ENCODE measurements at places on chromosomes 3 and 15.

- no peak for DNase-seq
These were observed 8.7 kb upstream of the VIPR1 start for GRCh38 chr3:42493798-42494151.

GRCh38 chr3:106814231-106814630 is 563.0 kb upstream of the CCDC54 start:
- no peak for DNase-seq

- DNase-seq: no peak
These were observed 61.6 kb downstream of the GJD2 start for GRCh38 chr15:34693053-34693744.

- DNase-seq: no peak
These were observed 220.2 kb downstream of the NTRK3 start for GRCh38 chr15:88036154-88036839.

DNA sequence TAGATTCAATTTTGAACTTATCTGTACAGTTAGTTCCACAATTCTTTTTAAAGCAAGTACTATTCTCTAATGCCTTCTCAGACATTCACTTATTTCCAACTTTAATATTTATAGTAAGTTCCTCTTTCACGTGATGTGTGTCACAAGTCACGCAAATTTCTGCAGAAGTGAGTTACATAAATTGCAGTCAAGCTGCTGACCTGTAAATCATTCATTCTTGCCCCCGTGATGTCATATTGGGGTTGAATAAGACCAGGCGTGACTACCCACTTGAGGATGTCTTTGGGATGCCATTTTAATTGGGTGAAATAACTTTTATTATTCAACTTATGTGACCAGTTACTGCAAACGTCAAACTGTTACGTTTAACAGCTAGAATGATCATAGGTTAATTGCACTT is 15.1 kb downstream of the PPARG start:
- DNase-seq: no peak

DNA sequence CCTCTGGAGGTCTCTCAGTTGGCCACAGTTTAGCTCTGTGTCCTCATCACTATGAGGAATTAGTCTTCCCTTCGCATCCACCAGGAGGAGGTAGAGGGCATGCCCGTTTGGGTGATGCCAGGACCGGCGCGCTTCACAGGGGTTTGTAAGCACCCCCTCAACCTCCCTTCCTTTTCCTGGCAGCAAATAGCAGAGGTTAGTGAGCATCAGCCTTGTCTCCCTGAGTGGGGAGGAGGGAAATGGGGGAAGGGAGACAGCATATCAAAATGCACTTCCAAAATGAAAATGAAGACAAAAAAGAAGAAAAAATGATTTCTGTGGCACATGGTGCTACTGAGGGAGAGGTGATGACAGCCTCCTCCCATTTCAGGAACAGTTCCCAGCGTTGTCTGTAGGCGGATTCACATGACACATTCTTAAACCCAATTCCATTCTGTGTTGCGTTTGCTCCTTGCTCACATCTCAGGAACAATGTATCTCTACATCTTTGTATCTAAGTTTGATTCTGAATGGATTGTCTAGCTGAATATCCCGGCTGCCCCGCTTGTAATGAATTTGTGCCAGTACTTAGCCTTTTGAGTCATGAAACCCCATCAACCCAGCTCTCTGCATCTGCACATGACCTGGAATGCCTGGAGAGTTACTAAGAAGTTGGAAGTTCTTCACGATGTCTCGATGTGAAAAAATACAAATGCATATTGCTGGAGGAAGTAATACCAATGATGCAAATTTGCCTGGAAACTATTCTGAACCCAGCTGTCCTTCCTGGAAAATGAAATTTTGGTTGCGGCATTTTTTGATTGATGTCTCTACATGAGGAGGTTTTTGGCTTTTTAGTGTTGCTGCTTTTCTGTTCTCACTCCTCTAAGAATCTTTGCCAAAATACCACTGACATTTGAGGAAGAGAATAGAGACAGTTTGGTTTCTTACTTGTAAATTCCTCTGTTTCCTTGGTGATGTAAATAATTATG is 45.2 kb downstream of the TYRO3 start:
- DNase-seq: no peak

DNA sequence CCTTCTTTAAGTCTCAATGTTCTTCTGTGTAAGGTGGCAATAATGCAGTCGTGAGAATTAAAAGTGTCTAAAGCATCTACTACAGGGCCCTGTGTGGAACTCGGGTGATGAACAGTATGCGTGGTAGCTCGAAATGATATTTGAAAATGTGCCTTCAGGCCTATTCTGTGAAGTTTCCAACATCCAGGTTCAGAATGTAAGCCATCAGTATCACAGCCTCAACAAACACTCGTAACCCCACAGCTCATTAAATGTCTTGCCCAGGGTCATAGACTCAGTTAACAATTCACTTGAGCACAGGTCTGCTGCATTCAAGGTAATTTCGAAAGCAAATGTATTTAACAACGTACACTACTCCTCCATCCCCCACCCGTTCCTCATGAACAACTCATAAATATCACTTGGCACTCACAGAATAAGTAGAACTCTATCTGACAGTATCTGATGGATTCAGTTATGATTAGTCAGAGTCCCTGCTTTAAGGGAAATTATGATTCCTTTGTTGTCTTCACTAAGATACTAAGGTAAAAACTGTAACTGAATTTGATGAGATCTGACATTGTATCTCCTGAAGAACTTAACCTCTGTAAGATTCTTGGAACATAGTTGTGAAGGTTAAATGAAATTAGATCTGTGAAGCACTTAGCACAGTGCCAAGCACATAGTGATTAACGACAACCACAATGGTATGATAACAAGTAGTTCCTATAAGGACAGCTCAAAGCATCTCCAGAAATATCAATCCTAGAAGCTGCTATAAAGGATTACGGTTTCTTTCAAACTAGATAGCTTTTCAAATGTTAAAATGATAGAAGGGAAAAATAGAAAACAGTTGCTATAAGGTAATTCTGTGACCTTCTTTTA is 642.3 kb downstream of the TBL1XR1 start:
- no peak for DNase-seq

- no peak for DNase-seq
These were observed 26.6 kb downstream of the SHOX2 start for GRCh38 chr3:158079599-158079998.

GRCh38 chr3:114377426-114377825 is 83.6 kb downstream of the TIGIT start:
- DNase-seq: no peak

DNA sequence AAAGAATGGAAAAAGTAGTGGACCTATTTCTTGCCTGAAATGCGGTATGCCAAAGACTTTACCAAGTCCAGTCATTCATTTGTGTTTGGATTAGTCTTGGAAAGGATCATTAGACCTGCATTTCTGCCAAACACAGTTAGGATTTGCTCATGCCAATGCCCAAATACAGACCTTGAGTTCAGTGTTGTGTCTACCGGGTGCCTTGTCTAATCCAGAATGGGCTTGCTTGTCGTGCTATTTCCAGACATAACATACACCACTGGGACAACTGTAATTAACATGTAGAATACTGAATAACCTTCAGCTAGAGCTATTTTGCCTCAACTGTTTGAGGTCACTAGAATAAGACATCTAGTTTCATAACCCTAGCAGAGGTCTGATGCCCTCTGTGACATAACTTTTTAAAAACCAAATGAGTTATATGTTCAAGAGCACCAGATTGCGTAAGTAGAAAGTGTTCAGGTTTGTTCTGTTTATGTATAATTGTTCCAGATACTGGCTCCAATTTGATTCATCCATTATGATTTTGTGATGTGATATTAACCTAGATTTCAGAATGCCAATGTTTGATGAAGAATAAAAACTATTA is 145.3 kb upstream of the DPH6 start:
- no peak for DNase-seq

DNA sequence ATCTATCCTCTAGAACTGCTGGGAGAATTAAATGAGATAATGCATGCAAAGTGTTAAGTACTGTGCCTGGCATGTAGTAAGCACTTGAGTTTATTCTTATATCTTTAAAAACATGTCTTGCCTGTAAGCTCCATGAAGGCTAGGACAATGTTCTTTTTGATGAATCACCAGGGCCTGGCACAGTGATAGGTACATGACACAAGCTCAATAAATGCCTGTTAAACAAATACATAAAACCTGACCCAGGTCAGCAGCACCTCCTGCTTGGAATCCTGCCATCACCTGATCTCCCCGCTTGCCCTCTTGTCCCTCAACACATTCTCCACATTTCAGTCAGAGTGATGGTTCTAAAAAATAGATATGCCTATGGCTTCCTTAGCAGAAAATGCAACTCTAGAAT is 186.8 kb downstream of the CHST2 start:
- DNase-seq: no peak

GRCh38 chr15:64282701-64283100 is 73.3 kb downstream of the CSNK1G1 start:
- no peak for DNase-seq

- DNase-seq: no peak
These were observed 55.8 kb downstream of the TRPC1 start for GRCh38 chr3:142779591-142779990.

DNA sequence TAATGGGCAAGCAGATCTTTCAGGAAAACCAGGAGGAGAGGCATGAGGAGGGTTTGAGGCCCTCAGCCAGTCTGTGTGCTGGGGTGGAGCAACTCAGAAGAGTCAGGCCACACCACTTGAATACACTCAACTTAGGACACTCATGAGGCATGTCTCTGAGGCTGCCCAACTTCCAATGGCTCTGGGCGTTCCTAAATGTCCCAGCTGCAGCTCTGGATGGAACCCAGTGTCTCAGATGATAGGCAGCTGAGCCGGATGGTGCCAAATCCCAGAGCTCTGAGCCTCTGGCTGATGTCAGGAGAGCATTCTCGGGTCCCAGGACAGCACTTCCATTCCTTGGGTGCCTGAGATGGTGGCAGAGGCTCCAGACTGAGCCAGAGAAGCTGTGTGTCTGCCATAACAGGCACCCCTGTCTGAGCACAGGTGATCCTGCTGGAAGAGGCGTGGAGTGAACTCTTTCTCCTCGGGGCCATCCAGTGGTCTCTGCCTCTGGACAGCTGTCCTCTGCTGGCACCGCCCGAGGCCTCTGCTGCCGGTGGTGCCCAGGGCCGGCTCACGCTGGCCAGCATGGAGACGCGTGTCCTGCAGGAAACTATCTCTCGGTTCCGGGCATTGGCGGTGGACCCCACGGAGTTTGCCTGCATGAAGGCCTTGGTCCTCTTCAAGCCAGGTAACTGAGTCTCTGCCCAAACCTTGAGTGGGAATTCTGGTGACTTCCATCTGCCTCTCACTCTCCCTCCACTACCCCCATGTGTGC is 2.8 kb downstream of the NR2E3 start:
- no peak for DNase-seq

GRCh38 chr3:39721076-39721475 is 88.3 kb upstream of the MYRIP start:
- DNase-seq: no peak

- no peak for DNase-seq
These were observed 113.8 kb upstream of the EPHA6 start for GRCh38 chr3:96700322-96701315.

DNA sequence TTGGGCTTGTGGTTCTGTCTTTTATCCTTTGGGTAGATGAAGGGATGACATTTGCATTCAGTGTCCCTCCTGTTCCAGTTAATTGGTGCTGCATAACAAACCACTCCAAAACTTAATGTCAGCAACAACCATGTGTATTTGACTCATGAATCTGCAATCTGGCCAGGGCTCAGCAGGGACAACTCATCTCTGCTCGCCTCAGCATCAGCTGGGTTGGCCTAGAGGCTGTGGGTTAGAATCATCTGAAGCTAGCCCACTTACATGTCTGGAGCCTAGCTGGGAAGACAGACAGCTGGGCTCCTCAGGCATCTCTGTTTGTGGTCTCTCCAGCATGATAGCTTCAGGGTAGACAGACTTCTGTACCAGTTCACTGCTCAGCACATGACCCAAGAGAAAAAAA is 92.0 kb downstream of the TMEM108 start:
- DNase-seq: no peak

GRCh38 chr3:123644358-123644757 is 59.5 kb upstream of the HACD2 start:
- no peak for DNase-seq

- no peak for DNase-seq
These were observed 77.8 kb downstream of the WWTR1 start for GRCh38 chr3:149579838-149580542.

DNA sequence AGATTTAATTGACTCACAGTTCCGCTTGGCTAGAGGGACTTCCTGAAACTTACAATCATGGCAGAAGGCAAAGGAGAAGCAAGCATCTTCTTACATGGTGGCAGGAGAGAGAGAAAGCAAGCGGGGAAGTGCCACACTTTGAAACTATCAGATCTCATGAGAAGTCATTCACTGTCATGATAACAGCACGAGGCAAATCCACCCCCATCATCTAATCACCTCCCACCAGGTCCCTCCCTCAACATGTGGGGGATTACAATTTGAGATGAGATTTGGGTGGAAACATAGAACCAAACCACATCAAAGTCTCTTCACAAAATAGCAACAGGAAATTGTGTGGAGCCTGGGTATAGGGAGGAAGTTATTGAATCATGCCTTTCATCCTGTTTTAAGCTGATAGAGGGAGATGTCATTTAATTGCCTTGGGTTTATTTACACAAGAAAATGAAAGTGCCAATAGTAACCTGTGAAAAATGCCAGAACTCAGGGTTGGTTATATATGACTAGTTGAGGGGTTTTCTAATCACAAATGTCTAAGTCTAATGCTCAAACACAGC is 624.8 kb upstream of the LMCD1 start:
- DNase-seq: no peak

GRCh38 chr3:152581951-152582350 is 253.0 kb upstream of the P2RY1 start:
- DNase-seq: no peak

- DNase-seq: no peak
These were observed 52.2 kb upstream of the FXR1 start for GRCh38 chr3:180860180-180860858.

DNA sequence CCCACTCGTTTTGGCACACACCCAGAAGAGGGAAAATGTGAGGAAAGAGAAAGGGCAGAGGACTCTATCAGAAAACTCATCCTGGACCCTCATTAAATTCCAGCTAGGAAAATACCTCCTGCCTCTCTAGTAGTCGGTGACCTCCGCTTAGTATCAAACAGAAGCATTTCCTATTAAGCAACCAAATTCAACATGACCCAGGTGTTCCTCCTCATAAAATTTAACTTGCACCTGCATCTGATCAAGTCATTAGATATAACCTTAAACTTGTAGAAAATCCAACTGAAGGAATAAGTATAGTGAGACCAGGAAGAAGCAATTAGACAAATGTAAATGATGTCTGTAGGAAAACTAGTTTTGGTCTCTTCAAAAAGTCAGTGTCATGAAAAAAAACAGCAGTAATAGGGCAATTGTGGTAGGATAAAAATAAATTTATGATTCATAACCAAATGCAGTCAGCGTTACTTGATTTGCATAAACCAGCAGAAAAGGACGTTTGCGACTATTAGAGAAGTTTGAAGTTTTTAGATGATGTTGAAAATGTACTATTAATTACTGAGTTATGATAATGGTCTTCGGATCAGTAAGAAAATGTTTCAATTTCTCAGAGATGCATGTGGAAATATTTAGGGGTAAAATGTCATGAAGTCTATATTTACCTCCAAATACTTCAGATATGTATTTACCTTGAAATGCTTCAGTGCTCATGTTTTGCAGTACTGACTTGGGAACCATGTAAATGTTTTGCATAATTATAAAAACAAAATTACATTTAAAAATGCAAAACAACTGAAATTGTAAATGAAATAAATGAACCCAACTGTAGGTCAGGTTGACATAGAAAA is 44.6 kb downstream of the LDHAL6B start:
- DNase-seq: no peak

All from NCI-H2029 (cell line).